ENCODE measurements at places on chromosomes 1 and 21.

GRCh38 chr1:60922304-60922703 is 160.1 kb upstream of the NFIA start:
- no peak for DNase-seq

DNA sequence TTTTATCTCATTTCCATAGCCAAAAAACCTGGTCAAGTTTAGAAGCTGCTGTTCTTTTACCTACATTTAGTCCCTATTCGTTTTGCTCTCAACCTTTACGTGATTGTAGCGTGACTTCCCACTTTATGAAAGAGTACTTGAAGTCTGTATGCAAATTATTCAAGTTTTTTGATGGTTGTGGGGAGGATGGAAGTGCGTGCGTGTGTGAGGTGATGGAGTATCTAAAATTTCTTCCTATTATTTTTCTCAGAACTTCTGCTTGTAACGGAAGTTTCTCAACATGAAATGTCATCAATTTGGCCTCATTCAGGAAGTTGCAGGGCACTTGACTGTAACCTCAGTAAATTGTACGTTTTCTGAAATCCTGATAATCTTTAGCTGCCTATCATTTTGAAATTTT is 64.0 kb downstream of the SAMSN1 start:
- no peak for DNase-seq

- DNase-seq: no peak
Measured at GRCh38 chr1:46130606-46131005, 1.8 kb downstream of the PIK3R3 start.

GRCh38 chr1:228088586-228089498 is 6.3 kb downstream of the ARF1 start:
- DNase-seq: no peak

DNA sequence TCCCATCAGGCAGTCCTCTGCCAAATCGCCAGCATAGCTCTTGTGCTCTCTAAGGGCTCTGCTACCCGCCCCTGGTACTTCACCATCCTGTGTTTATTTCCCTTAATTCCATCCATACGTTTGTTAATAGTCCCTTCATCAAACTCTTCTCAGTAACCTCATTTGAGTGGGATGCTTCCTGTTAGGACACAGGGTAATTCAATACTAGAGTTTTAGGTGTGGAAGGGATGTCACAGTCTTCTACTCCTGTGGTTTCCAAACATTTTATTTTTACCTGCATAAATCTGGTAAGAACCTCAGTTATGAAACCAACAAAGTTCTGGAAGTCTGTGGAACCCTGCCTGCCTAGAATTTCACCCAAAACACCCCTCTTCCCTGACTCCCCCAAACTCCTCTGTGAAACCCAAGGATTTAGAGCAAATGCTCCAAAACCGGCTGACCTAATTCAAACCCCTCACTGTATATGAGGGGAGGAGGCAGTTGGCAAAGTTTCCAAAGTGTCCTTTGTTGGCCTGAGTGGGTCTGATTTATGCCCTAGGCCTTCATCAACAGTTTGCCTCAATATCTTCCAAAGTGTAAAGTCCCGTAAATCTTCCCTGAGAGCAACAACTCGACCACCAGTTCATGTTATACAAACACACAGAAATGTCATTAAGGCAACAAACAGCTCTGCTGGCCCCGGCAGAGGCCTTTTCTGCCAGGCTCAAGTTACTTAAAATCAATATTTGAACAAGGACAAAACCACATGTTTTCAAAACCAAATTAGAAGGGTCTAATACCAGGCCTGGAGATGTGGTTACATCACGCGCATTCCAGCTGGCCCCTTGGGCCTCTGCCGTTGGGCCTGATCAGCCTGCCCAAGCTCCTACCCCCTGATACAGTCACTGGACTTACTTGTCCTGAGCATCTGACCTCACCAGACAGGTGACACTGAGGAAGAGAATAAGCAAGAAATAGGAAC is 82.4 kb upstream of the FGGY start:
- DNase-seq: no peak

DNA sequence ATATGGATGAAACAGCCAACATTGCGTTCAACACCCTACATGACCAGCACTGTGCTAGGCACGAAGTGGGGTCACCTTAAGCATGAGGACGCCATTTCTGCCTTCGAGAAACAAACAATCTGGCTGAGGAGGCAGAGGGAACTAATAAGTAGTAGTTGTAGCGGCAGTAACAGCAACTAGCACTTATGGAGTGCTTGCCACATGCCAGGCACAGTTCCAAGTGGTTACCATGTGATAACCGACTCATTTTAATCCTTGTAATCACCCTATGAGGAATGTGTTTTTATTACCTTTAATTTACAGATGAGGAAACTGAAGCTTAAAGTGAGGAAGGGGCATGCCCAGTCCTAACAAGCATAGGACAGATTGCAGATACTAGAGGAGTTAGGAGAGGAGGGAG is 33.7 kb downstream of the KCND3 start:
- no peak for DNase-seq

GRCh38 chr1:18234790-18235242 is 127.2 kb downstream of the IGSF21 start:
- no peak for DNase-seq
